ENCODE measurements at places on chromosomes 11 and 22. TPM values are rescaled to one million over a fixed set of nuclear protein-coding genes. Genes with fewer than 3 reads are reported as not detected.

The GLYAT gene
- not detected for total RNA-seq

DNA sequence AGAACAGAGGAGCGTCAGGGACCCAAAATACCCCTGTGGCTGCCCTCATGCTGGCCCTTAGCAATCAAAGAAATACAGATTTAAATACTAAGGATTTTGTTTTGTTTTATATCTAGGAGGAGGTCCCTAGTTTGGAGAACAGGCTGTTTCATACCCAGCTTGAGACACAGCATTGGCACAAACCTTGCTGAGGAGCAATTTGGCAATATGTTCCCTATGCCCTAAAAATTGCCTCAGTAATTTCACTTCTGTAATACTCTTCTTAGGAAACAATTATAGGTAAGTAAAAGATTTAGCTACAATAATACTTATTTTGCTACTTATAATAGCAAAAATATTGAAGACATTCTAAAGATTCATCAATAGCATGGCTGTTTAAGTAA is 37.0 kb downstream of the TSKU start:
- no peak for DNase-seq
- H3K27me3 ChIP-seq = no peaks in the 10 kb centered on the region
- H3K36me3 ChIP-seq = no peaks in the 10 kb centered on the region
- H3K4me1 ChIP-seq = peaks cover 17% of the 10 kb centered on the region
- H3K4me3 ChIP-seq = no peak overlapping the region

The DDTL gene
- 2.5 TPM for total RNA-seq

GRCh38 chr22:22750335-22751042 is 106.1 kb downstream of the GGTLC2 start:
- no peak overlapping the region for H3K27ac ChIP-seq
- H3K4me1 ChIP-seq = peaks cover 27% of the 10 kb centered on the region
- H3K27me3 ChIP-seq = no peaks in the 10 kb centered on the region
- peaks cover 6% of the 10 kb centered on the region for H3K36me3 ChIP-seq
- no peak for DNase-seq
- H3K4me3 ChIP-seq = no peak overlapping the region

DNA sequence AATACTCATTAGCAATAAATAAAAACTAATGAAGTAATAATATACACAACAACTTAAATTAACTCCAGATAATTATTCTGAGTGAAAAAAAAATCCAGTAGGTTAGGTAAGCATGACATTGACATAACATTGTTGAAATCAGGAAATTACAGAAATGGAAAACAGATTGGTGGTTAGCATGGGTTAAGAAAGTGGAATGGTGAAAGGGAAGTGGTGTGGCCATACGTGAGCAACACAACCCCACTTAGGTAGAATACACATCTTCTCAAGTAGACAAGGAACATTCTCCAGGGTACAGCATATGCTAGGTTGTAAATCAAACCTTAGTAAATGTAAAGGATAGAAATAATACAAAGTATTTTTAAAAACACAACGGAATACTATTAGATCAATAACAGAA is 30.2 kb upstream of the CLTCL1 start:
- H3K4me1 ChIP-seq = no peaks in the 10 kb centered on the region
- H3K27ac ChIP-seq = no peak overlapping the region
- H3K36me3 ChIP-seq = no peaks in the 10 kb centered on the region

DNA sequence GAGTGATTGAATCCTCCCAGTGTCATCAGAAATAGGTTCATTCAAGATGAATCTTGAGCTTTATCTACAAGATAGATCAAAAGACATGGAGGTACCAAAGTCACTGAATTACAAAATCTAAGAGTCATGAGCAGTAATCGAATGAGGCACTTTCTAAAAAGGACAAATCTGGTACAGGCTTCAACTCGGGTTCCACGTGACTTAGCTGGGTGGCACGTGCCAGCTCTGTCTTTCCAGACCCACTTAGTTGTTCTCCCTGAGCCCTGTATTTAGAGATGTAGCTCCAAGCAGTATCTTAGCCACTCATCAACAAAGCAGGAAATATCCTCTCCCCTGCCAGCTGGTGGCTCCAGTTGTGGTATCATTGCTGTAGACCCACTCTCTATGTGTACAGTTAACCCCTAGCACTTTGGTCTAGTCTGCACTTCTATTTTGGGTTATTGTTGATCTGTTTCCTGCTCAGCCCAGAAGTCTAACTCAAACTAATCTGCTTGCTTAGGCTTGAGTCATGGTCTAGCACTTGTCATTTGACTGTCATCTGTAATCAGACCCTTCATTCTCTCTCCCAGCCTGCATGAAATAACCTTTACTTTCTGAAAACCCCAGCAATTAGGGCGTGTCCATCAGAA is 528.7 kb downstream of the ETS1 start:
- H3K4me1 ChIP-seq = peaks cover 33% of the 10 kb centered on the region
- no peaks in the 10 kb centered on the region for H3K27me3 ChIP-seq
- no peak overlapping the region for H3K27ac ChIP-seq
- H3K4me3 ChIP-seq = no peak overlapping the region

DNA sequence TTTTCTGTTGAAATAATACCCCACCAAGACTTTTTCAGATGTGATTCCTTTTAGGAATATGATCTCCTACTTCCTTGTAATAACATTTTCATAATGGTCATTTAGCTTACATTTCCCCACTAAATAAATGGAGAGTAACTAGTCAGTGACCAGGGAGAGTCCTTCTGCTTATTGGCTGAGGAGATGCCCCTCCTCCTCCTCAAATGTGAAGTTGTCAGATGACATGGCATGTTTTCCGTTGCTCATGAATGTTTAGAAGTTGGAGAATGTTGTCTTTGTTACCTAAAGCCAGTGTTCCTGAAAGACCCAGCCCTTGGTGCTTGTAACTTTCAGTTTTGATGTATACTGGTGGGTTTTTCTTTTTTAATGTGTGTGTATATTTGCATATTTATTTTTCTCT is 38.2 kb downstream of the CSRP3 start:
- DNase-seq = no peak
- H3K27me3 ChIP-seq = no peaks in the 10 kb centered on the region
- no peak overlapping the region for H3K27ac ChIP-seq
- H3K36me3 ChIP-seq = peaks cover 37% of the 10 kb centered on the region
- no peak overlapping the region for H3K4me3 ChIP-seq
- no peaks in the 10 kb centered on the region for H3K4me1 ChIP-seq

The GALNT18 gene
- total RNA-seq = 9.0 TPM

DNA sequence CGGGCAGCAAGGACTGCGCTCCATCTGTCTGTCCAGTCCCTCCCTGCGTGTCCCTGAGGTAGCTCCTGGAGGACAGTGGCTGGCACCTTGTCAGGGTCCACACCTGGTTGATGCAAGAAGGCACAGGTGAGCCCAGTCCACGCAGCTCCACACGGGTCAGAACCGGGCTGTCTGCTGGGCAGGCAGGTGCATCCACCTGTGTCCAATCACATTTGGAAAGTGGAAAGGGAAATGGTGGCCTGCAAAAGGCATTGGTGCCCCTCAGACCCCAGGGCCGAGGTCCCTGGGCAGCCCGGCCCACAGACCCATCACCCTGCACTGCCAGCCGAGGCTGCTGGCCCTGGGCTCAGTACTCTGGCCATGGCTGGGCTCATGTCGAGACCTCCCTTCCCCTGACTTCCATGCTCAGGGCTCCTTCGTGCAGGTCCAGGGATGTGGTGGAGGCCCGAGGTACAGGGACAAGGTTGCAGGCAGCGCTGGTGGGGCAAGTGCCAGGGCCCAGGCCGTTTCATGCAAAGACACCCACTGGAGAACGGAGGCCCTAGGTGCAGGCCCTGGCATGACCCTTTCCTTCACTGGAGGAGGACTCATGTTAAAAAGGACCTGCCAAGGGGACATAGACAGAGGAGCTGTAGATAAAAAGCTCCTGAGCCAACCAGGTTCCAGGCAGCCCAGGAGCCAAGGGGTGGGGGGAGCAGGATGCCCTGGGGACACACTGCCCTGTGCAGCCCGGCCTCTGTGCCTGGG is 38.9 kb upstream of the TH start:
- H3K36me3 ChIP-seq = no peaks in the 10 kb centered on the region
- H3K27ac ChIP-seq = no peak overlapping the region
- no peaks in the 10 kb centered on the region for H3K27me3 ChIP-seq
- H3K4me3 ChIP-seq = no peak overlapping the region
- peaks cover 6% of the 10 kb centered on the region for H3K4me1 ChIP-seq

- no peaks in the 10 kb centered on the region for H3K36me3 ChIP-seq
- peaks cover 28% of the 10 kb centered on the region for H3K4me1 ChIP-seq
- H3K27me3 ChIP-seq = no peaks in the 10 kb centered on the region
- H3K27ac ChIP-seq = peak overlapping the region; percentile 88
- H3K4me3 ChIP-seq = peak overlapping the region; percentile 61
These were observed 138.2 kb downstream of the ETS1 start for GRCh38 chr11:128448981-128449713.

- H3K4me1 ChIP-seq = no peaks in the 10 kb centered on the region
- no peak overlapping the region for H3K27ac ChIP-seq
- no peak overlapping the region for H3K4me3 ChIP-seq
- peaks cover 10% of the 10 kb centered on the region for H3K27me3 ChIP-seq
- DNase-seq = no peak
These were observed 172.6 kb upstream of the SEZ6L start for GRCh38 chr22:25996669-25997068.

The NFAM1 gene
- not detected for total RNA-seq

DNA sequence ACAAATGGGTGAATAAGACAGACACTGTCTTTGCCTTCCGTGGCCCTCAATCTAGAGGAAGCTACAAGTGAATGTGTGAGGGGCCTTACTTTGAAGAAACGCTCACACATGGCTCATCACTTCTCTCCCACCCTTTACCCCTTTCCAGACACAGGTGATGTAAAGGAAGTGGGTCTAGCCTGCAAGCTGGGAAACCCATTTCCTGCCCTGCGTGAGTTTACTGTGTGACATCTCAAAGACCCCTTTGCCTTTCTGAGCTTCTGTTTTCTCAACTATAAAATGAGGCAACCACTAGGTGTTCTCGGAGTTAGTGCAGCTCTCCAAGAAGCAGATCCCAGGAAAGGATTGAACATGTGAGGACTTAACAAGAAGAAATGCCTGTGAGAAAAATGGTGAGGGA is 43.1 kb upstream of the LMO2 start:
- no peaks in the 10 kb centered on the region for H3K36me3 ChIP-seq
- no peak overlapping the region for H3K4me3 ChIP-seq
- DNase-seq = no peak
- H3K27me3 ChIP-seq = no peaks in the 10 kb centered on the region
- no peak overlapping the region for H3K27ac ChIP-seq
- peaks cover 10% of the 10 kb centered on the region for H3K4me1 ChIP-seq

DNA sequence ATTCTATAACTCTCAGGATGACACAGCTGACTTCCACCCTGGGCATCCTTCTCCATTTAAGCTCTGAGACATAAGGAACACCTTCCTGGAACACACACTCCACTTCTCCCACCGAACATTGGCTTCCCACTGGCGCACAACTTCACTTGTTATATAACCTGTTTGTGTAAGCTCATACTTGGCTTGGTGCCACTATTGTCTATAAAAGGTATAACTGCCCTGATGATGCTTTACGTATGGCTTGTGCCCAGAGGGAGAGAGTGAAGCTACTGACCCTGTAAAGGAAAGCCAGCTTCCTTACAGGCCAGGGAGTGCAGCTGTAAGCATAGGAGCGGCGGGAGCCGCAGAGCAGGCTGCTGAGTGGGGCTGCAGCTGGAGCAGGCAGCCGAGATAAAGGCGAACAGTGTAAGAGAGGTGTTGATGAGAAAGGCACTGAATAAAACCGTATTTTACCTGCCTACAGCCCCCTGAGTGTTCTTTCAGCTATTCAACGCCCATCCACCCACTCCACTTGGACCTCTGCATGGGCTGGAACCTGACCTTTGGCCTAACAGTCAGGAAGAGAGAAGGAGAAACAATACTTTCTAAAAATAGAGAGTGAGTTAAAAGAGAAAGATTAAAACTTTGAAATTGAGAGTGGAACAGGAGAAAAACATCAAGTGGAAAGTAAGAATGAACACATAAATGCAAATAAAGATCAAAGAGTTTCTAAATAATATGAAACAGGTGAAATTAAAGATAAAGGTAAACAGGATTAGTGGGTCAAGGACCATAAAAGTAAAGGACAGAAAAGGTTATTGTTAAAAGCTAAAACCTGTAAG is 252.1 kb upstream of the ARHGAP42 start:
- H3K4me1 ChIP-seq = no peaks in the 10 kb centered on the region
- no peaks in the 10 kb centered on the region for H3K36me3 ChIP-seq

The PRG3 gene
- not detected for total RNA-seq

The COMMD9 gene
- total RNA-seq = 39.8 TPM

DNA sequence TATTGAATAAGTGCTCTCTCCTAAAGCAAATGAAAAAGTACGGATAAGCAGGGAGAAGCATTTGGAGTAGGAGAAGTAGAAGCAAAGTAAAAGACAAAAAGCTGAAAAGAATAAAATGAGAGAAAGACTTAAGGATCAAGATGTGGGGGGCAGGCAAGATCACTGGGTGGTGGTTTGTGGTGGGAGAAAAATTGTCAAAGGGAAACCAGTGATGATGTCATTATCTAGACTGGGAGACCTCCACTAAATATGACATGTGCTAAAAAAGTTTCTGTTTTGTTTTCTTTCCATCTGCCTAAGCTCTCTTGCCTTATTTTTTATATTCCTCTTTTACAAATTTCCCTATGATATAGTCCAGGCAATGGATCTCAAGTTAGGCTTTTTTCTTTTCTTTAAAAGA is 14.8 kb upstream of the MAML2 start:
- no peak overlapping the region for H3K4me3 ChIP-seq
- H3K4me1 ChIP-seq = no peaks in the 10 kb centered on the region
- H3K27ac ChIP-seq = no peak overlapping the region

DNA sequence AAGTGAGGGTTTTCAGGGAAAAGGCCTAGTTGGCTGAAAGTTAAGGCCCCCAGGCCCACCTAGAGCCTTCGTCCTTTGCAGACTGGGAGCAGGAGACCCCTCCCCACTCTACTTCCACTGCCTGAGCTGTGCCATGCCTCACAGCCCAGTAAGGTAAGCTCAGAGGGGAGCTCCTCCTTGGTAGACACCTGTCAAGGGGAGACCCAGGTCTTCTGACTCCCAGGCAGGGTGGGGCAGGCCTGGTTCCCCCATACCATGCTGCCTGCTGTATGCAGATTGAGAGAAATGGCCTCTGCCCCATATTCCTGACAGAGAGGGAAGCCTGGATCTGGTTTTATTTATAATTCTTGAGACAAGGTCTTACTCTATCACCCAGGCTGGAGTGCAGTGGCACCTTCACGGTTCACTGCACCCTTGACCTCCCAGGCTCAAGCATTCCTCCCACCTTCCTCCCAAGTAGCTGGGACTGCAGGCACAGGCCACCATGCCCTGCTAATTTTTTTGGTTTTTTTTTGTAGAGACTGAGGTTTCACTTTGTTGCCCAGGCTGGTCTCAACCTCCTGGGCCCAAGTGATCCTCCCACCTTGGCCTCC is 697 bp downstream of the RAB36 start:
- H3K4me3 ChIP-seq = peak overlapping the region; percentile 78
- no peak for DNase-seq
- peak overlapping the region; percentile 72 for H3K27ac ChIP-seq
- H3K27me3 ChIP-seq = no peaks in the 10 kb centered on the region
- peaks cover 7% of the 10 kb centered on the region for H3K36me3 ChIP-seq
- peaks cover 9% of the 10 kb centered on the region for H3K4me1 ChIP-seq

DNA sequence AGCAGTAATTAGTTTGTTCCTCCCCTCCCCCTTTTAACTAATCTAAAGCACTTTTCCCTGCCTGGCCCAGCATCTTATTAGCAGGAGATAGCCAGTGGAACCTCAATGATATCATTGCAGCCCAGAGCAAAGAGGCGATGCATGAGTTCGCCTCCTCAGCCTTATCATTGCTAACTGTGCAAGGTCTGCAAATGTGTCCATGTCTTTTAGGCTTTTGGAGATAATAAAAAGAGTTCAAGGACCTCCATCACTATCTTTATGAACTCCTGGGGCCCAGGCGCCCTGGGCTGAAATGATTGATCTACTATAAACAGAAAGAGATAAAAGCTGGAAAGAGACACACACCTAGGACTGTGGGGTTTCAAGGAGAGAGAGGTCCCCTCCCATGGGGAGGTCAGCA is 124.2 kb upstream of the TBCEL start:
- H3K27ac ChIP-seq = no peak overlapping the region
- H3K36me3 ChIP-seq = no peaks in the 10 kb centered on the region
- peaks cover 6% of the 10 kb centered on the region for H3K4me1 ChIP-seq
- DNase-seq = no peak
- peaks cover 11% of the 10 kb centered on the region for H3K27me3 ChIP-seq
